Activated T-cell treated with anti-CD3 and anti-CD28 coated beads for 1 hour (primary cell): ENCODE measurements at places on chromosomes 12 and 14.

DNA sequence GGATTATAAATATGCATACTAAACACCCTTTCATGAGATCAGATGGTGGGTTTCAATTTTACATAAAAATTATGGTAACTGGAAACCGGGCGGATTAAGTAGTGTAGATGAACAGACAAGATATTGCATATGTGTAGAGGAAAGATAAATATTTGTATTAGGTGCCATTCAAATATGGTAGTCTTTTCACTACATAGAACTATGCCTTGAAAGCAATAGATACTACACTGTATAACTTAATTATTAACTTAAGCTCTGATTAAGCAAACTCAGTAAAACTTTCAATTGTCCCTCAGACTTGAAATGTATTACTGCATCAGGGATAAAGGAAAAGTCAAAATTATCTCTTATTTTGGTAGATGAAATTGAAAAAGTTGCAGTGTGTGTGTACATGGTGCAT is 1.9 kb downstream of the PTPN21 start:
- no peak for DNase-seq

DNA sequence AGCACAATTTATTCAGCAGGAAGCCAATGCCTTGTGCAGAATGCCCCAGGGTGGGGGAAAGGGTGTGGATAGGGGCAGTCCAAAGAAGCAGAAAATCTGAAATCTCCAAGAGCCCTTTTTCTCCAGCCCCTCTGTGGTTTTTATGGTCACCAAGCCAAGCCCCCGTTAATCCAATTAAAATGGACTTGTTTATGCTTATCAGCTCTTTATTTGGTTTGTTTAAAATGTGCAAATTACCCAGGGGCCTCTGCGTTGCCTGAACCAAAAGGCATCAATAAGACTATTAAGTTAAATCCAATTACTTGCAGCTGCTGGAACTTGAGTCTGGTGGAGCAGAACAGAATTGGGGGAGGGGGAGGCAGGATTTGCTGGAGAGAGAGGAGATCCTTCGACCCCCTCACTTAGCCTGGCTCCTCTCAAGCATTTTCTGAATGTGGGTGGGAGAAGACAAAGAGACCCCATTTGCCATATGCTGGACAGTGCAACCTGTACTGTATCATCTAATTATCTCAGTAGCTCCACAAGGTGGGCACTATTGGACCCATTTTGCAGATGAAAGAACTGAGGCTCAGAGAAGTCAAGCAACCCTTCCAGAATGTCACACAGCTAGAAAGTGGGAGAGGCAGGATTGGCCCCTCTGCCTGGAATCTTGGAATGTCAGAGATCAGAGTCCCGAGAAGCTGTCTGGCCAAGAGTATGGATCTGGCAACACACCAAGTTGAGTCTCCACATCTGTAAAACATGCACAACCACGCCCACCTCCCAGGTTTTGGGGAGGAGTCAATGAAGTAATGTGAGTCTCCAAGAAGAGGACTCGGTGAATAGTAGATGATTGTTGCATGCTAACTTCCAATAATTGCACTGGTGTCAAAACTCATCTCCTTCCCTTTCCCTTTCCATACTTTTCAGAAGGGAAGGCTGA is 66.9 kb downstream of the CMKLR1 start:
- DNase-seq: no peak

GRCh38 chr12:7907009-7907408 is 29.0 kb downstream of the SLC2A3 start:
- DNase-seq: peak; percentile 23

DNA sequence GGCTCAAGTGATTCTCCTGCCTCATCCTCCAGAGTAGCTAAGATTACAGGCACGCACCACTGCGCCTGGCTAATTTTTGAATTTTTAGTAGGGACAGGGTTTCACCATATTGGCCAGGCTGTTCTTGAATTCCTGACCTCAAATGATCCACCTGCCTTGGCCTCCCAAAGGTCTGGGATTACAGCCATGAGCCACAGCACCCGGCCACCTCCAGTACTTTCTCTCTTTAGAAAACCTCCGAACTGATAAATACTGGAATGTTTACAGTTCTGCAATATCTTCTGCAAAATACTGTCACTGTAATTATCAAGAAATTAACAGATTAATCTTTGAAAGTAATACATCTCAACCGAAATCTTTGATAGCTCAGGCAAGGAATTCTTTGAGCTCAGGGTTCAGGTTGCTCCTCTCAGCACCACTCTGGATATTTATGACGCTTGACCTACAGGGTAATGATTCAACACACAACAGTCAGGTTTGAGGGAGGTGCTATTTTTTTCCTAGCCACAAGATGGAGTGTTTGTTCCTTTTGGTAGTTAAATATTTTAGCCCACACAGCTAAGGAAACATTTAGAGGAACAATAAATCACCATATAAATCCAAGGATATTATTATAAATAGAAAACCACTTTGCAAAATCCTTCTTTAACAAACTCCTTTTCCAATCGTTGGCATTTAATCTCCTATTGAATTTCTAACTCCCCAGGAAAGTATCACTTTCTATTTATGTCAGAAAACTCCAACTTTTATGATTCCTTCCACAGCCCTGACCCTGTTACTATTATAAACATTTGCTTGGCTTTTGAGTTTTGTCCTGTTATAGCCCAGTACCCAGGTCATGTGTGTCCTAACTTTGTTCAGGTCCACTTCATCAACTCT is 48.6 kb upstream of the GTF2A1 start:
- no peak for DNase-seq

- DNase-seq: no peak
Measured at GRCh38 chr12:5622280-5622679, 190.4 kb downstream of the NTF3 start.

DNA sequence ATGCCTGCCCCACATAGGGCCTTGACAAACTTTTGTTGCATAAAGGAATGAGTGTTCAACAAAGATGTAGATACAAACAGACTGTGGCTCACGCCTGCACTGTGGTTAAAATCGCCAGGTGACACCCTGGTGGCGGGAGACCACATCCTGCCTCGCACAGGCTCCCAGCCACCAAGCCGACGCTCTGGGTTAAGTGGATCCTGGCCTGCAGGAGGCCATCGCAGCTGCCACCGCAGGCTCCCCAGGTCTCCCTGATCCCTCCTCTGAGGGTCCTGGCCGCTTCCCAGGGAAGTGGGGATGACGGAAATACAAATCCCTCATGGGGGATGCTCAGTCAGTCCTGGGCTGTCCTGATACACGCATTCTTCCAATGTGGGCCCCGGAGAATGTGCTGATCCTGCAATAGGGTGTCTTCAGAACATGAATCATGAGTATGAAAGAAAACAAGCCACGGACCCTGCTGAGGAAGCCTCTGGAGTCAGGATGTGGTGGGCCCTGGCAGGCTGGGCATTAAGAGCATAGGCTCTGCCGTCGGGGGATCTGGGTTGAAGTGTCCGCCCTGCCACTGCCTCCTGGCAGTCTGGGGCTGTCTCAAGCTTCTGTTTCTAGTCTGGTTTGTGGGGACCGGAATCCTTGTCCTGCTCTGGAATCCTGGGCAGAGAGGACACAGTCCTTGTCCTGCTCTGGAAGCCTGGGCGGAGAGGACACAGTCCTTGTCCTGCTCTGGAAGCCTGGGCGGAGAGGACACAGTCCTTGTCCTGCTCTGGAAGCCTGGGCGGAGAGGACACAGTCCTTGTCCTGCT is 53.5 kb upstream of the BEGAIN start:
- DNase-seq: peak; percentile 53

GRCh38 chr12:49903700-49904423 is at the start of gene FAIM2:
TSS of gene FAIM2 (minus strand) at chr12:49903900. CDS start at chr12:49903792, 108 bp downstream.
- peak; percentile 23 for DNase-seq

DNA sequence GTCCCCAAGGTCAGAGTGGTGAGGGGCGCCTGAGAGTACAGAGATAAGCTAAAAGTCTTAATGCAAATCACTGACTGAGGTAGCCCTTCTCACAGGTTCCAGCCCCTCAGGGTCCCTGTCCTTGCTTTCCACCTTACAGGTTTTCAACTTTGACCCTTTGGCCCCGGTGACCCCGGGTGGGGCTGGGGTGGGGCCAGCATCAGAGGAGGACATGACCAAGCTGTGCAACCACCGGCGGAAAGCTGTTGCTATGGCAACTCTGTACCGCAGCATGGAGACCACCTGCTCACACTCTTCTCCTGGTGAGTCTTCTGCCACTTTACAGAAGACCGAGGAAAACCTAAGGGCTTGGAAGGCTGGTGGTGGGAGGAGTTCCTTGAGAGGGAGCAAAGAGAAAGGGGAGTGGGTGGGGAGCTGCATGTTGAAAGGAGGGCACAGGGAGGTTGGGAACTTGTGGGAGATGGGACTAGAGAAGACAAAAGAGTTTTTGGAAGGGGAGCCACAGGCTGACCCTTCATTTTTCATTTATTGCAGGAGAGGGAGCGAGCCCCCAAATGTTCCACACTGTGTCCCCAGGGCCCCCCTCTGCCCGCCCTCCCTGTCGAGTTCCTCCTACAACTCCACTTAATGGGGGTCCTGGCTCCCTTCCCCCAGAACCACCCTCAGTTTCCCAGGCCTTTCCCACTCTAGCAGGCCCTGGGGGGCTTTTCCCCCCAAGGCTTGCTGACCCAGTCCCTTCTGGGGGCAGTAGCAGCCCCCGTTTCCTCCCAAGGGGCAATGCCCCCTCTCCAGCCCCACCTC is 2.4 kb downstream of the MBD6 start:
- no peak for DNase-seq

DNA sequence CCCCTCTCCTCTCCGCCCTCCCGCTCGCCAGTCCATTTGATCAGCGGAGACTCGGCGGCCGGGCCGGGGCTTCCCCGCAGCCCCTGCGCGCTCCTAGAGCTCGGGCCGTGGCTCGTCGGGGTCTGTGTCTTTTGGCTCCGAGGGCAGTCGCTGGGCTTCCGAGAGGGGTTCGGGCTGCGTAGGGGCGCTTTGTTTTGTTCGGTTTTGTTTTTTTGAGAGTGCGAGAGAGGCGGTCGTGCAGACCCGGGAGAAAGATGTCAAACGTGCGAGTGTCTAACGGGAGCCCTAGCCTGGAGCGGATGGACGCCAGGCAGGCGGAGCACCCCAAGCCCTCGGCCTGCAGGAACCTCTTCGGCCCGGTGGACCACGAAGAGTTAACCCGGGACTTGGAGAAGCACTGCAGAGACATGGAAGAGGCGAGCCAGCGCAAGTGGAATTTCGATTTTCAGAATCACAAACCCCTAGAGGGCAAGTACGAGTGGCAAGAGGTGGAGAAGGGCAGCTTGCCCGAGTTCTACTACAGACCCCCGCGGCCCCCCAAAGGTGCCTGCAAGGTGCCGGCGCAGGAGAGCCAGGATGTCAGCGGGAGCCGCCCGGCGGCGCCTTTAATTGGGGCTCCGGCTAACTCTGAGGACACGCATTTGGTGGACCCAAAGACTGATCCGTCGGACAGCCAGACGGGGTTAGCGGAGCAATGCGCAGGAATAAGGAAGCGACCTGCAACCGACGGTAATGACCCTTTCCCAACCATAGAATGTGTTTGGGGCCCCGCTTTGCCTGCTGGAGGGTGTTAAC is 615 bp downstream of the CDKN1B start:
- DNase-seq: no peak

- DNase-seq: no peak
Measured at GRCh38 chr12:38662829-38663228, 242.6 kb downstream of the CPNE8 start.

DNA sequence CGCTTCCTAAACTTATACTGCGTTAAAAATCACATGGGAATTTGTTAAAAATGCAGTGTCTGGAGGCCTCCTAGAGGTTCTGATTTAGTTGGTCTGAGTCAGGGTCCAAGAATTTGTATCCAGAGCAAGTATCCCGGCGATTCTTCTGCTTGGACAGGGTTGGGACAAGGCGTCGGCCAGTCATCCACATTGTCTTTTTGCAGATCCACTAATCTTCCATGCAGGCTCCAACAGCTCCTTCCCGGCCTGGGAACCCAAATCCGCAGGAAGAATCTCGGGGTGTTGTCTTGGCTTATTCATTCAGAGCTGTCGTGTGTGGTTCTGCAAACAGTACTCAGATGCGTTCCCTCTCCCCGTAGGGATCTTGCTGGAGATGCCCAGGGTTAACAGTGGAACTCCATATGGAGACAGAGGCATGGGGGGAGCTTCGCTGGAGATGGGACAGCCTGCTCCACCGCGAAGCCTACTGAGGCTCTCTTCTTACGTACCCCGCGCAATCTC is 25.3 kb downstream of the GPRC5D start:
- DNase-seq: no peak

DNA sequence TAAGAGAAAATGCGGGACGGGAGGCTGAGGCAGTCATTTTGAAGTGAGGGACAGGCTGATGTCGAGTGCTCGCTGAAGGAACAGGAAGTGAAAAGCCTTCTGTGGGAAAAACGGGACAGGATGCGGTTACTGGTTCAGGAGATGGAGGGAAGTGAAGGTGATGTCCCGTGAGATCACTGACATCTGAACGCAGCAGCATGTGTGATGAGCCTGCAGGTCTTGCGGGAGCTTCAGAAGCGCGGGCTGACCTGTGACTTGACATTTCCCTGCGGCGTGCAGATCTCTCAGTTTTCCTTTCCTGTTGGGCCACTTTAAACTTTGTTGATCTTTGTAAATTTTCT is 77.8 kb downstream of the DDX51 start:
- no peak for DNase-seq

GRCh38 chr12:65209655-65210043 is 40.3 kb downstream of the LEMD3 start:
- DNase-seq: no peak

DNA sequence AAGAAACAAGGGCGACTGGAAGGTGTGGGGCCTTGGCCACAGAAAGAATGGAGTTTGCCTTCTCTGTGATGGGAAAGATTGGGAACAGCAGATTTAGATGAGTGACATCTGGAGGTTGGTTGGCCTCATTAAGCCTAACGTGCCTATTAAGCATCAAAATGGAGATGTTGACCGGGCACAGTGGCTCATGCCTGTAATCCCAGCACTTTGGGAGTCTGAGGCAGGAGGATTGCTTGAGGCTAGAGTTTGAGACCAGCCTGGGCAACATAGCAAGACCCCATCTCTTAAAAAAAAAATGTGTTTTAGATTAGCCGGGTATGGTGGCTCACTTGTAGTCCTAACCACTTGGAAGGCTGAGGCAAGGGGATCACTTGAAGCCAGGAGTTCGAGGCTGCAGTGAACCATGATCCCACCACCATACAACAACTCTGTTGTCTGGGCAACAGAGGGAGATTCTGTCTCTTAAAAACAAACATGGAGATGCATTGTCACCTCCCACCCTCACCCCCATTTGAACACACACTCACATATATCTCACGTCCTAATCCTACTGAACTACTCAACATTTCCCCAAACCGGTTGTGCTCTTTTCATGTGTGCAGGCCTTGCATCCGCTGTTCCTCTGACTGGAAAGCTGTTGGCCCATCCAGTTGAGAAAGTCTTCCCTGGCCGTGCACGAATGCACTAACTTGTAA is 172.1 kb downstream of the ETV6 start:
- DNase-seq: no peak

DNA sequence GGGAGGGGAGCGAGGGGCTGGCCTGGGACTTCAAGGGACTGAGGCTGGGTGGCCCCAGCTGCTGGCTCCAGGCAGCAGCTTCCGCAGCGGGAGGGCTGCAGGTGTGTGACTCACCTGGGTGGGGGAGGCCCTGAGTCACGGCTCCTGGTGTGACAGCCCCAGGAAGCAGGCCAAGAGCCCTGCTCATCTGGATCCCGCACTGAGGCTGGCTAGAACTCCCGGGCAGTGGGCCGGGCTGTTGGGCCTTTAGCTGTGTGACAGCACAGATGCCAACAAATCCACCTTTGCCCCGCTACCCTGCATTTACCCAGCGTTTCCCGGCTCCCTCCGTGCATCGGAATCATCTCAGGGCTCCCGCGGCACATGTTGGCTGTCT is 180.0 kb upstream of the PRMT8 start:
- no peak for DNase-seq

GRCh38 chr12:65113621-65114035 is 7.5 kb downstream of the WIF1 start:
- DNase-seq: no peak
